ENCODE measurements at places on chromosomes 4 and X.

DNA sequence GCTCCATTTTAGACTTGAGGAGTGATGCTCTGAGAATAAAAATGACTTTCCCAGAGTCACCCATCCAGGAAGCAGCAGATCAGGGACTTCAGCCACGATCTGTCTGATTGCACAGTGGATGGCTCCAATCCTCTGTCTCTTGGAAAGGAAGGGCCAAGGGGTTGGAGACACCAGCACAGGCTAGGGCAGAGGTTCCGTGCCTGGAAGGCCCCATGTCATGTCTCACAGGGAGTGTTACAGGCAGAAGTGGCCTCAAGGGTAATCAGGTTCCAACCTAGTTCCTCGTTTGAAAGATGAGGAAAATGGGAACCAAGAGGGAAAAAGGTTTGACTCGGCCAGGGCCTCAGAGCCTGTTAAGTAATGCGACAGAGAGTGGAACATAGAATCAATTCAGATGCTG, 160.0 kb downstream of the EFNB1 start:
- DNase-seq: no peak

- no peak for DNase-seq
These were observed 64.1 kb downstream of the PARM1 start for GRCh38 chr4:74996996-74997395.

GRCh38 chr4:114180481-114180880, 201.0 kb upstream of the ARSJ start:
- no peak for DNase-seq

GRCh38 chrX:13235930-13236329, 83.9 kb downstream of the ATXN3L start:
- DNase-seq: no peak

DNA sequence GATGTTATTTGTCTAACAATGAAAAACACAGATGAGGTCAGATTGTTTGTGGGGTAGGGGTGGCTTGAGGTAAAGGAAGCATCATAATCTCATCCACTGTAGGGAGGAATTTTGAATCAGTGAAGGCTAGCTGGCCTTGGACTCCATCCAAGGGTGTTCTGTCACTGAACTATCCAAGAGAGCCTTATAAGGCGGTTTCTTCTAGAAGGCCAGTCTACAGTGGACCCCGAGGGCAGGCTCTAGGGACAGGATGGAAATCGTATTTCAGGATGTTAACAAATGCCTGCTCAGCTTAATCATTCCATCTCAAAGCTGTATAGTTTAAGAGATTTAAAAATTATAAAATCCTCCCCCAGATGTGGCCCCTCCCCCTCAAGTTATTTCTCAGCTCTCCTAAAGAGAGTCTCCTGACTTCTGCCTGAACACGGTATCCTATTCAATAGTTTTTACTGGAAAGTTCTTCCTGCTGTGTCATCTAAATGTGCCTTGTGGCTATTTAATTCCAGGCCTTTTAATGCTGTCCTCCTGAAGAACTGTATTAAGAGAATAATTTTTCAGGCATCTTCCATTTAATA, 8.0 kb downstream of the IGFBP7 start:
- no peak for DNase-seq

All from stimulated activated CD8-positive, alpha-beta memory T cell treated with anti-CD3 and anti-CD28 coated beads, Interleukin-4, amount 100 ng/mL, for 4 hours (primary cell).